Left cardiac atrium (tissue), 4 donors: ENCODE measurements at places on chromosomes 16 and 17. TPM values are rescaled to one million over a fixed set of nuclear protein-coding genes. Genes with fewer than 3 reads are reported as not detected.

Gene ZFPM1
- 7.0 TPM for total RNA-seq

Gene CDK5R1
- total RNA-seq = 1.7 TPM

DNA sequence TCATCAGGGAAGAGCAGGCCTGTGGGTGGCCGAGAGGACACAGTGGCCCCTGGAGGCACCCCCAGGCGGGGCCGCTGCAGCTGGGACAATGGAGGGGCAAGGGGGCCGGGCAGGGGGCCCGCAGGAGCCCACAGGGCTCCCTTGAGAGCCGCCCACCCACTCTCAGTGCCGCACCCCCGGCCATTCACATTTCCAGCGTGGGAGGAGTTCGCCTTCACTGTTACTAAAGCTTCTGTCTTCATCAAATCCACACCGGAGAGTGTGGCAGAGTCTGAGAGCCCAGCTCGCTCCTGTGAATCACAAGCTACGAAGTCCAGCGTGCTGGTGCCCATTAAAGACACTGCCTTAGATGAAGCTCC, 20.9 kb upstream of the PVALEF start:
- no peak for DNase-seq

DNA sequence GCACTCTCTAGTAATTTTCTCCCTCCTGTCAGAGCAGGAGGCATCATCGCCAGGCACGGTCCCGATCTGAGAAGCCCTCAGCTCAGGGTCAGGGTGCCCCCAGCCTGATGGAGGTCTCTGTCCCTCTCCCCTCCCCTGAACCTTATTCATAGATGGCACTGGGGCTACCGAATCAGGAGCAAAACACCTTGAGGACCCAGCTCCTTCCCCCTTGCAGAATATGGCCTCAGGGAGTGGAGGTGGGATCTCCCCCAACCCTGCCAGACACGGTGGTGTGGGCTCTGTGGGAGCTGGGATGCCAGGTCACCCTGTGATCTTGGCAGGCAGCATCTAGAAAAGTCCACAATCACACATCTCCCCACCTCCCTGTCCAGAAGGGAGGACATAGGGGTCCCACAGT, 2.5 kb downstream of the CPNE2 start:
- DNase-seq = no peak

GRCh38 chr17:49546546-49547535, 28.8 kb upstream of the NXPH3 start:
- no peak for DNase-seq

GRCh38 chr17:39719563-39720355, 10.6 kb downstream of the MIEN1 start:
- no peak for DNase-seq

GRCh38 chr17:61784510-61784909, 78.8 kb downstream of the BRIP1 start:
- no peak for DNase-seq

DNA sequence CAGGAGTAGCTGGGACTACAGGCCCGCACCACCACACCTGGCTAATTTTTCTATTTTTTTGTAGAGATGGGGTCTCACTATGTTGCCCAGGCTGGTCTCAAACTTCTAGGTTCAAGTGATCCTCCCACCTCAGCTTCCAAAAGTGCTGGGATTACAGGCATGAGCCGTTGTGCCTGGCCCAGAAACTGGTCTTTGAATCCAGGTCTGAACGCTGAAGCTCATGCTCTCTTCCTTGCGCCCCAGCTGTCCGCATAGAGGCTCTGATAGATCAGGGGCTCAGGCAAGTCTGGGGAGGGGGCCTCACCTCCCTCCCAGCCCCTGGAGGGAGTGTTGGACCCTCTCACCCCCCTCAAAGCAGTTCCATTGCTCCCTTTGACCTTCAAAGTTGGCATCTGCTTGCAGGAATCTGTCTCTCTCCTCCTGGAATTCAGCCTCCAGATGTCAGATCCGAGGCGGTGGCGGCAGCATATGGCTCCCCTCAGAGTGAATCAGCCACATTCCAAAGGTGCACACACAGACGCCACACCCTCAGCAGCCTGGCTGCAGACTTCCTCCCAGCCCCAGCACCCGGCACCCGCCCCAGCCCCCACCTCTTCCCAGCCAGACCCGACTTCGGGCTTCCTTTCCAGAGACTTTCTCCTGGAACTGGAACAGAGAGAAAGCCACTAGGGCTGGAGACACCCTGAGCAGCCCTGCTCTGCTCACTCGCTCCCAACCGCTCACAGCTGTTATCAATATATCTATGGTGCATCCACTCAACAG, 16.9 kb upstream of the GLIS2 start:
- DNase-seq = peak; percentile 88

DNA sequence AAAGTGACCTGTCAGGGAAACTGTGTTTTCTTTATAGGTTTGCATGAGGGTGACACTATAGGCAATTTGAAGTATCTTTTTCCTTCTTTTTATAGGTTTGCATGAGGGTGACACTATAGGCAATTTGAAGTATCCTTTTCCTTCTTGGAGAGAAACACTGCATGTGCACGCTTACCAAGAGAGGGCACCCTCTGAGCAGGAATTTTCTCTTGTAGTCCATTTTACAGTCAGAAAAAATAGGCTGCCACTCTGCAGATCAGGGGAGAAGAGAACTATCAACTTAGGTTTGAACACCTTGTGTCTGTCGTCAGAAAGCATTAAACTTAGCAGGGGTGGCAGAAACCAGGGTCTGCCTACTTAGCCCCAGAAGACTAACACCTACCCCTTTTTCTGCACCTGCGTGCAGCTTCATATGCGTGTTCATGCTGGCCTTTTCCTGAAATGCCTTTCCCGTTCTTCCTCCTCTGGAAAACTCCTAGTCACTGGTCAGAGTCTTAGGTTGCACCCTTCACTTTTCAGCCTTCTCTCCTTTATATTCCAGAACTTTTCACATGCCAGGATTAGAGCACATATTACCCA, 16.4 kb upstream of the SMIM36 start:
- DNase-seq = no peak

GRCh38 chr17:3976675-3977171, 12.5 kb upstream of the ATP2A3 start:
- DNase-seq = peak; percentile 85
